RWPE1 (cell line): ENCODE measurements at places on chromosomes 16 and 17.

- DNase-seq: no peak
Measured at GRCh38 chr16:84214451-84215066, 23.6 kb downstream of the ADAD2 start.

- no peak for DNase-seq
Measured at GRCh38 chr17:36687736-36688135, 86.4 kb downstream of the MRM1 start.

GRCh38 chr17:60149691-60150582 lies at the start of gene CA4:
Gene CA4 (plus strand): TSS chr17:60149973. CDS start chr17:60150035, 62 bp downstream.
- no peak for DNase-seq

GRCh38 chr16:53946746-53947386 lies 242.9 kb downstream of the FTO start:
- DNase-seq: no peak

- DNase-seq: no peak
Measured at GRCh38 chr17:10527419-10527818, 9.1 kb upstream of the MYH1 start.

DNA sequence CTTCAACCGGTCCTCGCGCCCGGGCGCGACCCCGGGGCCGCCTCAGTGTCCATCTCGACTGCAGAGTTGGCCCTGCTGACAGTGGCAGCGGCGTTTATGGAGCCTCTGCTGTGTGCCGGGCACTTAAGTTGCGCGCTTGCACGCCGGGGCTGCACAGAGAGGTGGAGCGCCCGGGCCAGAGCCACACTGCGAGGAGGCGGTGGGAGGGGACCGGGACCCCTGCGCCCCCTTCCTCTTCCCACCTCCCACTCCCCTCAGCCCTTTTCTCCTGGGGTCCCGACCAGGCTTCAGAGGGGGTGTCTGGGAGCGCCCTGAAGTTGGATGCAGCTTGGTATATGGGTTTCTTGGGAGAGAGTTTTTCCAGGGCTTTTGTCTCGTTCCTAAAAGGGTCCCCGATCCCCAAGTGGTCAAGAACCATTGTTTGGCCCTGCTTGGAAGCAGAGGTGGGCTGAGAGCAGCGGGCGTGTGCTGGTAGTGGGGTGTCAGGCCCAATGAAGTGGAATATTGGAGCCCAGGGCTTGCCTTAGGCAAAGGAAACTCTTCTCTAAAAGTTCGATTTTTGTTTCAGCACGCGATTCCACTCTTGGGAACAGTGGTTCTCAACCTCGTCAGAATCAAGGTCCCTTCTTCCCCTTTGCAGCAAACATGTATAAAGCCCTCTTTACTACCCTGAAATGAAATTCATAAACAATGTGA lies 605 bp downstream of the MRTFB start:
- DNase-seq: no peak

DNA sequence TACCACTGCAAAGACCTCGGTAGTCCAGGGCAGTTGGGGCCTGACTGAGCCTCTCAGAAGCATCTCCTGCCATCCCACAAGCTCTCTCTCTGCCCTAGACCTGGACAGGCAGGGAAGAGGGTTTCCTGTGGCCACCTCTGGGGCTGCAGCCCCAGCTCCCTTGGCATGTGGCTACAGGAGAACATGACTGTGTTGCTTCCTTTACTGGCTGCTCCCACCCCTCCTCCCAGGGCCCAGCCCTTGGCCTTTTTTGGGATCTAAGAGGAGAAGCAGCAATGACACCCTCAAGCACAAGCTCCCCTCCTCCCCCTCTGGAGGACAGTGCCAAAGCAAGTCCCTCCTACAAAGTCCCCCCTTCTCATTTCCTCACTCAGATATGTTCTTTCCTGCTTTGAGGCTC lies 5.6 kb downstream of the MRPL27 start:
- no peak for DNase-seq

DNA sequence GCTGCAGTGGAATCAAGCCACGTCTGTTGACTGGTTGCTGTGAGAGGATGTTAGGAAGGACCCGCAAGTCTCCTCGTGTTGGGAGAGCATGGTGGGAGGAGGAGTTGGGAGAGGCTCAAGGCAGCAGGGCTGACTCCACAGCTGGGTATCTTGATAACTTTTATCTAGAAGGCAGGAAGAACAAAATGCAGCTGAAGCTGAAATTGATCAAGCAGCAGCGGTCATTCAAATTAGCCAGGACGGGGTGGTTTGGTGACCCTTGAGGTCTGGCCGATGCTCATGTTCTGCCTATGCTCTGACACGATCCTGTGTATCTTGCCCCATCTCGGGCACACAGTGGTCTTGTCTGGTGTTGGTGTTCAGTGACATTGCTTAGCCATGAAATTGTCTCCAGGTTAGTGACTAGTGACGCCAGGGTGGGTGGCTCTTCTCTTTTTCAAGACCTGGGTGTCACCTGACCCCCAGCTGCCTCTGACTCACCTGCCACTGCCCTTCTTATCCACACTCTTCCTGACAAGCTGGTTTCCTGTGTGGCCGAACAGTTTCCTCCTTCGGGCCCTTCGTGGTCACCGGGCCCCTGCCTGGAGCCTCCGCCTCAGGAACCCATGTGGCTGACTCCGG lies 19.1 kb downstream of the NPTX1 start:
- no peak for DNase-seq

GRCh38 chr16:1414532-1415260 lies at the start of gene UNKL:
Gene UNKL (minus strand): TSS chr16:1414704. CDS start chr16:1414691, 13 bp downstream.
- peak; percentile 80 for DNase-seq

- no peak for DNase-seq
Measured at GRCh38 chr17:41539071-41539492, 11.0 kb upstream of the KRT19 start.

DNA sequence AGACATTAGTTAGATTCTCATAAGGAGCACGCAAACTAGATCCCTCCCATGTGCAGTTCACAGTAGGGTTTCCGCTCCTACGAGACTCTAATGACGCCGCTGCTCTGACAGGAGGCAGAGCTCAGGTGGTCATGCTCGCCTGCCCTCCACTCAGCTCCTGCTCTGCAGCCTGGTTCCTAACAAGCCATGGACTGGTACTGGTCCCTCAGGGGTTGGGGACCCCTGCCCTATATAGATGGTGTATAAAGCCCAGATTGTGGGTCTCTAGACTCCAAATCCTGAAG lies 52.1 kb upstream of the LYRM9 start:
- DNase-seq: no peak

DNA sequence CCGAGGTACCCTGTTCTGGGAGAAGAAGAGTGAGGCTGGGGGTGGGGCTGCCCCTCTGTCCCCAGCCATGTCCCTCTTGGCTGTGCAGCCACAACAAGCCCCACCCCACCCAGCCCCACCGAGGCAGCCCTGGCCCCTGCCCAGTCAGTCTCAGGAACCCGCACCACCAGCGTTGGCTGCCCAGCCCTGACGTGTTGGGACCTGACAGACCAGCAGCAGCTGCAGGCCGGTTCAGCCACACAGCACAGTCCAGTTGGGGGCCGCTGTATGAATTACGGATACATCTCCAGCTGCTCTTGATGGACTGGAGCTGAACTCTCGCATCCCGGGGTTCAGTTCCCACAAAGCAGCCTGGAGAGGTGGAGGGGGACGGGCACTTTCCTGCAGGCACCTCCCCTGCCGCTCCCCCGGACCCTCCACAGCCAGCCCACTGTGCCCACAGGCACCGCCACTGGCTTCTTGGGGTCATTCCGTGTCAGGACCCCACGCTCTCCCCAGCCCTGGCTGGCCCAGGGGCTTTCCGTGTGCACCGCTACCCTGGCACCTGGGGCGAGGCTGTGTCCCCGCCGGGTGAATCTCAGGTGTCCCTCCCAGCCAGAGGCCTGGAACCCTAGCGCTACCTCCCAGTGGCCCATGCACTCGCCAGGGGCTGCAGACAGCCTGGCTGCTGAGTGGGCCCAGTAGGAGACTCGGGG lies 7.1 kb downstream of the CDH15 start:
- no peak for DNase-seq

- DNase-seq: no peak
Measured at GRCh38 chr17:12867726-12868125, 78.4 kb downstream of the ARHGAP44 start.

GRCh38 chr16:1691956-1692355 lies 13.9 kb downstream of the JPT2 start:
- DNase-seq: peak; percentile 86
